ENCODE measurements at places on chromosomes 6 and 20. TPM values are rescaled to one million over a fixed set of nuclear protein-coding genes. Genes with fewer than 3 reads are reported as not detected.

SNRNP48 gene
- total RNA-seq, result 7.0 TPM

SIRPB2 gene
- total RNA-seq, result 0.52 TPM

ACOT13 gene
- 17.9 TPM for total RNA-seq

STK35 gene
- total RNA-seq, result 54.3 TPM

GRCh38 chr20:60073086-60073485 is 114.9 kb downstream of the CDH26 start:
- H3K27me3 ChIP-seq, result peaks cover 53% of the 10 kb centered on the region
- no peak overlapping the region for H3K4me3 ChIP-seq
- H3K27ac ChIP-seq, result no peak overlapping the region
- H3K4me1 ChIP-seq, result peaks cover 9% of the 10 kb centered on the region

GRCh38 chr6:142764311-142764710 is 180.7 kb downstream of the HIVEP2 start:
- H3K36me3 ChIP-seq, result peaks cover 11% of the 10 kb centered on the region
- no peak for DNase-seq
- no peak overlapping the region for H3K27ac ChIP-seq
- no peak overlapping the region for H3K4me3 ChIP-seq
- no peaks in the 10 kb centered on the region for H3K27me3 ChIP-seq

GRCh38 chr20:58970146-58970545 is 10.9 kb upstream of the NELFCD start:
- no peak overlapping the region for H3K27ac ChIP-seq
- H3K4me1 ChIP-seq, result no peaks in the 10 kb centered on the region
- H3K4me3 ChIP-seq, result no peak overlapping the region
- DNase-seq, result no peak
- H3K27me3 ChIP-seq, result peaks cover 52% of the 10 kb centered on the region

DNA sequence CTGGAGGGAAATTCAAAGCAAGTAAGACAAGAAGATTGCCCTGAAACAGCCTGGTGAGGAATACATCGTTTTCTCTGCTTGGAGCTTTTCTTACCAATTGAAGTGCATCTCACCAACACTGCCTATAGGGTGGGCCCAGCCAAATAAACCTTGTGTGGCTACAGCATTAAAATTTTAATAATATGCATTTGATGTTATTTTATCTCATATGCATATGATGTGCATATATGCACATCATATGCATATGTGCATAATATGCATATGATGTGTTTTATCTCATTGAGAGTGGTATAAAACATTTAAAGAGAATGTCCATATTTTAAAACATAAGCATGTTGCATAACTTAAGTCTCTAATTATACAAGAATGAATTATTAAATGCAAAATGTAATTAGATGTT is 328.6 kb upstream of the ARID1B start:
- no peak overlapping the region for H3K27ac ChIP-seq
- H3K27me3 ChIP-seq, result no peaks in the 10 kb centered on the region
- H3K36me3 ChIP-seq, result no peaks in the 10 kb centered on the region
- no peaks in the 10 kb centered on the region for H3K4me1 ChIP-seq
- DNase-seq, result no peak

DNA sequence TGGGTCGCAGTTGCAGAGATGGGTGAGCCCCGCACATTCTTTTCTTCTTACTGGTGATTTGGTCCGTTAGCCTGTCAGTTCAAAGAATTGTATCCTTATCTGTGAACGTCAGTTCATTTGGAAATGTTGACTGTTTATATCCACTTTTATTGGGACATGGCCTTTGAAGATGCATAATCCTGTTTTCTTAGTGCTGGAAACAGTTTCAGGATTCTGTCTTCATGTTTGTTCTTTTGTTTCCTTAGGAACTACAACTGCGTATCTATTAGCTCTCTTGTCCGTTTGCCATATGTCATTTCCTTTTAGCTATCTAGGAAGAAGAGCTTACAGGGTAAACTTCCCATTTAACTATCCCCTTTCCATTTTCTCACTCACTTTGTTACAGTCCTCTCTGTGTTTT is 35.0 kb upstream of the TULP1 start:
- no peak for DNase-seq
- no peak overlapping the region for H3K4me3 ChIP-seq
- peaks cover 10% of the 10 kb centered on the region for H3K4me1 ChIP-seq
- H3K36me3 ChIP-seq, result no peaks in the 10 kb centered on the region

- no peak for DNase-seq
- no peak overlapping the region for H3K4me3 ChIP-seq
- no peak overlapping the region for H3K27ac ChIP-seq
- H3K36me3 ChIP-seq, result no peaks in the 10 kb centered on the region
Observed at GRCh38 chr20:46599227-46599987, 49.0 kb upstream of the OCSTAMP start.

DNA sequence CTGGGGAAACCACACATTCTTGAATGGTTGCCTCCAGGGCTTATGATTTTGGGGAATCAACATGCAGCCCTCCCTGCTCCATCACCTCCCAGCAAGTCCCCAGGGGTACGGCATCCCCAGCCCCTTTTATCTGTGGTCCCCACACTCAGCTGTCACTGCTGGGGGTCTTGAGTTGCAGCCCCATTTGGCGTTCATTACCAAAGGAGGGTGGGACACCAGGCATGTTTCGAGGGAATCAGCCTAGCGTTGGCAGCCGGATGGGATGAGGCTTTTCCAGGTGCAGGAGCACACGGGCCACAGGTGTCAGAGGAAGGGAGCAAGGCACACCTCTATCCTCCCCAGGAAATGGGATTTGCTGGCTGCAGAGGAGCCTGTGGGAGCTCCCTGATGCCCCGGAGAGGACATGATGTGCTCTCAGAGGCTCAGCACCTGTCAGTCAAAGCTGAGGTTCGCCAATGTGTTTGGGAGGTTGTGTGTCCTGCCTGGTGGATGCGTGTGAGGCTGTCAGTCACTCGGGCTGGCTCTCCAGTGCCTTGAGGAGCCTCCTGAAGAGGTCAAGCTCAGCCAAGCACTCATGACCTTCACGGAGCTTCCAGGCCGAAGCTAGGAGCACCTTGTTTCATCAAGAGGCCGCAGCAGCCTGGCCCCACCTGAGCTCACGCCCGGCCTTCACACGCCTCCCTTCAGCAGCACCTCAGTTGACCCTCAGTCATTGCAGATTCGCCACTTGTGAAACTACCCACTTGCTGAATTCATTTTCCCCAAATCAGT is 95.0 kb downstream of the ERMARD start:
- no peaks in the 10 kb centered on the region for H3K36me3 ChIP-seq
- H3K4me1 ChIP-seq, result peaks cover 2% of the 10 kb centered on the region
- peaks cover 34% of the 10 kb centered on the region for H3K27me3 ChIP-seq
- H3K27ac ChIP-seq, result no peak overlapping the region
- no peak for DNase-seq
- H3K4me3 ChIP-seq, result no peak overlapping the region

DNA sequence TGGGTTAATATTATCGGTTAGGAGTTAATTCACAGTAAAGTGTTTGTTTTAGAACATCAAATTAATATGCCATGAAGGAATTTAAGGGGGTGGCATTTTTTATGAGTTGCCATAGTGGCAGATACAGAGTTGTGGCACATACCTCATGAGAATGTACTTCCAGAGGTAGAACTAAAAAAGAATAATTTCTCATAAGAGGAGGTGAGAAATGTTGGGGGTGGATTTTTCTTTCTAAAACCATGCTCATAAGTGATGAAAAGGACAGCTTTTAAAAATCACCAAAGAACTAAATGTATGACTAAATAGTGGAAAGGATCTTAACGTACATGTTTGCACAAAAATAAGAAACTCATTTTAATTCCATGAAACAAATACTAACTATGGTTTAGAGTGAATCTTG is 58.7 kb downstream of the SHLD1 start:
- H3K4me3 ChIP-seq, result no peak overlapping the region
- peaks cover 6% of the 10 kb centered on the region for H3K4me1 ChIP-seq
- no peak overlapping the region for H3K27ac ChIP-seq
- H3K27me3 ChIP-seq, result no peaks in the 10 kb centered on the region
- H3K36me3 ChIP-seq, result no peaks in the 10 kb centered on the region

GRCh38 chr6:40743690-40744446 is 156.7 kb upstream of the LRFN2 start:
- DNase-seq, result no peak
- no peaks in the 10 kb centered on the region for H3K36me3 ChIP-seq
- H3K4me3 ChIP-seq, result no peak overlapping the region
- H3K27ac ChIP-seq, result no peak overlapping the region

DNA sequence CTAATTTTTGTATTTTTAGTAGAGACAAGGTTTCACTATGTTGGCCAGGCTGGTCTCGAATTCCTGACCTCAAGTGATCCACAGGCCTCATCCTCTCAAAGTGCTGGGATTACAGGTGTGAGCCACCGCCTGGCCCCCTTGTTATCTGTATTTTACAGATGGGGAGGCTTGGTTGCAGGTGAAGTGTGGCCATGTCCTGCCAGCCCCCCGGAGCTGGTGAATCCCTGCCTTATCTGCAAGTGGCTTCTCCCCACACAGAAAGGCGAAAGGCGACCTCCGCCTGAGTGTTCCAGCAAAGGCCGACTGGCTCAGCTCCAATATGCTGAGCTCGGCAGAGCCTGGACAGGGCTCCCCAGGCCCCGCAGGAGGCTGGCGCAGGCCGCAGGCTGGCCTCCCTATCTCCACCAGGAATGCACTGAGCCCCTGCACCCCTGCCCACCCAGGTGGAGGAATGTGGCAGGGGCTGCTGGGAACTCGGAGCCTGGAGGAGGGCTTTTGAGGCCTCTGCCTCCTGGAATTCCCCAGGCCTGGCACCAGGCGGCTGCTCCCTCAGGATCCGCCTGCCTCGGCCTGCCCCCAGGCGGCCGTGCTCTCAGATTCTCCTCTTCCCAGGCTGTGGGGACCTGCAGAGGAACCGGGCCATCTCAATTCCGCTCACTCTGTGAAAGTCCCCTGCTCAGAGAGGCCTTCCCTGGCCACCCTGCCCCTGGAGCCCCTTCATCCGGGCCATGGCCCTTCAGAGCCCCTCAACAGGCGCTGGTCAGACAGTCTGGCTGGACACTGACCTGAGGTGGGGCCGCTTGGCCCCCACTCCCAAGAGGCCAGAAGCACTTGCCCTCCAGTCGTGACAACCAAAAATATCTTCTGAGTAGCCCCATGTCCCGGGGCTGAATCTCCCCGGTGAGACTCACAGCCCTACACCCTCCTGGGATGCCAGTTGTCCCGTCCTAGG is 9.3 kb upstream of the LAMA5 start:
- no peaks in the 10 kb centered on the region for H3K27me3 ChIP-seq
- H3K4me3 ChIP-seq, result no peak overlapping the region
- H3K4me1 ChIP-seq, result peaks cover 17% of the 10 kb centered on the region
- no peak overlapping the region for H3K27ac ChIP-seq

- no peaks in the 10 kb centered on the region for H3K36me3 ChIP-seq
- no peak for DNase-seq
- no peak overlapping the region for H3K4me3 ChIP-seq
- no peaks in the 10 kb centered on the region for H3K27me3 ChIP-seq
Observed at GRCh38 chr6:40054186-40054585, 119.9 kb upstream of the MOCS1 start.

DNA sequence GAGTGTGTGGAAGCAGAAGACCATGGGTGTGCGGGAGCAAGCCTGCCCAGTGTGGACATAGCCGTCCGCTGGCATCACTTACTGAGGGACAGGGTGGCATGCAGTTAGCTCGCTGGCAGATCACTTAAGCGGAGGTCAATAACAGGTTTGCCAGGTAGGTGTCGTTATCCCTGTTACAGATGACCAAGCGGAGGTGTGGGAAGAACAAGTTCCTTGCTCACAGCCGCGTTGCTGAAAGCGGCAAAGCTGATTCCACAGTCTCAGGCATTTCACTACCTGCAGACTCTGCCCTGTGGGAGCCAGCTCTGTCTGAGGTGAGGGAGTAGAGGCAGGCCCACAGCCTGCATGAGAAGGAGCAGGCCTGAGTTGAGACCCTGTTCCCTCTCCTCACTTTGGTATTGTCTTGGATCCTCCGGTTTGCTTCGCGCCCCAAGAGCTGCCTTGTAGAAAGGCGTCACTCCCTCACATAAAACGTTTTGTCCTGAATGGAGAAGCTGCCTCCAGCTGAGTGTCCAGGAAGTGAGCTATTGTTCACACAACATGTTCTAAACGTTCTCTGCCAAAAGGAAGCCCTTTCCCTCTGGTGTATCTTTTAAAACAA is 96.9 kb downstream of the TCP11 start:
- peak; percentile 65 for DNase-seq
- no peaks in the 10 kb centered on the region for H3K27me3 ChIP-seq
- H3K36me3 ChIP-seq, result no peaks in the 10 kb centered on the region
- peaks cover 16% of the 10 kb centered on the region for H3K4me1 ChIP-seq
- peak overlapping the region; percentile 4 for H3K4me3 ChIP-seq

DNA sequence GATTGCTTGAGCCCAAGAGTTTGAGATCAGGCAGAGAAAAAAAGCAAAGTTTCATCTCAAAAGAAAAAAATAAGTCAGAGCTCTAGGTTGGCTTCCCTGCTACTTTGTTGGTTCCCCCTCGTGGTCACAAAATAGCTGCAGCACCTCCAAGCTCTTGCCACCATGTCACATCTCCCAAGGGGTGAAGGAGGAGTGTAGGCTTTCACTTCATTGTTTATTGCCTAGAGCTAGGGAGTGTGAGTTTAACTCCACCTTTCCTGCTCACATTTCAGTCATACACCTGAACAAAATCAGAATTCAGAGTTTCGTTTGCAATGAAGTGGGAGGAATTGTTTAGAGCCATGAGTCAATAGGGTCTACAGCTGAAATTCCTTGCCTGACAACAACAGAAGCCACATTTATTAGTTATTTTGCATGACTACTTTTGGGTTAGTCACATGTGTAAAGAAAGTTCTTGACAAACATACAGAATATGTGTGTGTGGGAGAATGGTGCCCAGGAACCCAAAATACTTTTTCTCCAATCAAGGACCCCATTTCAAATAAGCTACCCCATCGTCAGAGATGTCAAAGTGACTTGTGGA is 56.2 kb upstream of the UFL1 start:
- H3K27ac ChIP-seq, result peak overlapping the region; percentile 28
- no peaks in the 10 kb centered on the region for H3K27me3 ChIP-seq
- H3K36me3 ChIP-seq, result no peaks in the 10 kb centered on the region
- H3K4me3 ChIP-seq, result no peak overlapping the region
- DNase-seq, result peak; percentile 58

GRCh38 chr20:25355011-25355595 is 35.5 kb downstream of the ABHD12 start:
- no peaks in the 10 kb centered on the region for H3K36me3 ChIP-seq
- no peak overlapping the region for H3K4me3 ChIP-seq
- peaks cover 27% of the 10 kb centered on the region for H3K4me1 ChIP-seq
- peak overlapping the region; percentile 57 for H3K27ac ChIP-seq
- H3K27me3 ChIP-seq, result no peaks in the 10 kb centered on the region
- DNase-seq, result no peak

- no peaks in the 10 kb centered on the region for H3K4me1 ChIP-seq
- no peaks in the 10 kb centered on the region for H3K36me3 ChIP-seq
- DNase-seq, result no peak
- no peak overlapping the region for H3K27ac ChIP-seq
Observed at GRCh38 chr6:21531393-21531792, 62.2 kb upstream of the SOX4 start.

GRCh38 chr6:14085176-14085787 is 32.3 kb upstream of the CD83 start:
- no peak overlapping the region for H3K27ac ChIP-seq
- no peaks in the 10 kb centered on the region for H3K27me3 ChIP-seq
- H3K36me3 ChIP-seq, result no peaks in the 10 kb centered on the region
- no peak for DNase-seq

GRCh38 chr6:136487759-136488425 is 62.3 kb downstream of the MAP7 start:
- H3K36me3 ChIP-seq, result no peaks in the 10 kb centered on the region
- no peaks in the 10 kb centered on the region for H3K4me1 ChIP-seq
- H3K27ac ChIP-seq, result no peak overlapping the region
- DNase-seq, result no peak

GRCh38 chr20:22921595-22922421 is 113.3 kb upstream of the SSTR4 start:
- peak overlapping the region; percentile 60 for H3K27ac ChIP-seq
- no peaks in the 10 kb centered on the region for H3K36me3 ChIP-seq
- peak; percentile 95 for DNase-seq
- peaks cover 10% of the 10 kb centered on the region for H3K27me3 ChIP-seq
- H3K4me3 ChIP-seq, result peak overlapping the region; percentile 21
- H3K4me1 ChIP-seq, result peaks cover 24% of the 10 kb centered on the region

Measured in PC-3 (cell line).